Prostate gland (tissue), 2 donors: ENCODE measurements at places on chromosomes 2 and 18.

- no peaks in the 10 kb centered on the region for H3K4me1 ChIP-seq
- H3K27ac ChIP-seq = no peak overlapping the region
- no peaks in the 10 kb centered on the region for H3K27me3 ChIP-seq
- H3K4me3 ChIP-seq = no peak overlapping the region
Measured at GRCh38 chr2:41763141-41763540, 284.7 kb upstream of the PKDCC start.

DNA sequence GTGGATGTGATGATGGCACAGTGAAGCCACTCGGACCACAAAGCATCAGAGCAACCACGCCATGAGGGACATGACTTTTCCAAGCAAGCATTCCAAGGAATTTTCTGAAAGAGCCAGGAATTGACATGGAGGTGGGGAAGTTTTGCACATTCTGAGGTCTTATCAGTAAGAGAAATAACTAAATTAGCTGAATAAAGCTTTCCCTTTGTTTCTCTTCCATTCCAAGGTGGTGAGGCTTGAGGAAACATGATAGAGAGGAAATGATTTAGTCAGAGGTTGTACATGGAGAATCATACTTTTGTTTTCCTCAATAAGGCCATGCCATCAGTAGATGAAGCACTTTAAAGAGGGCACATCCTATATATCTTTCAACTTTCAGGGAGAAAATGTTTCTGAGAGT, 115.7 kb upstream of the MMADHC start:
- DNase-seq = no peak
- H3K27ac ChIP-seq = no peak overlapping the region
- H3K27me3 ChIP-seq = no peaks in the 10 kb centered on the region
- H3K4me1 ChIP-seq = no peaks in the 10 kb centered on the region

- DNase-seq = no peak
- H3K27me3 ChIP-seq = no peaks in the 10 kb centered on the region
Measured at GRCh38 chr2:239065537-239065936, 217.7 kb downstream of the TWIST2 start.

DNA sequence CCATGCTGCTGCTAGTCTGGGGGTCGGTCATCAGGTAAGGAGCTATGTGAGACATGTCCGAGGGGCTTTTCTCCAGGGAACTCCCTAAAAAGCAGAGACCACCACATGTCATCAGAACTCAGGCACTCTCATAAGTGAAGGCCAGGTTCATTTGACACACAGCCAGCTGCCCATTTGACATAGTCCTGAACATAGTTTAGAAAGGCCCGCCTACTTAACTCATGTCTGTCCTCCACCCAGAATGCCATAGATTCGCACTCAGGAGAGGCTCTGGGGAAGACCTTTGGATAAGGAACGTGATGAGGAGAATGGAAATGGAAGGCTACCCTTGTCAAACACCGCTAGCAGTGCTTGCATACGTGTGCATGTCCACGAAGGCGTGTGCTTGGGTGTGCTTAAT, 157.2 kb downstream of the PTGR3 start:
- no peak overlapping the region for H3K27ac ChIP-seq
- H3K4me3 ChIP-seq = no peak overlapping the region
- H3K27me3 ChIP-seq = no peaks in the 10 kb centered on the region
- no peaks in the 10 kb centered on the region for H3K36me3 ChIP-seq

DNA sequence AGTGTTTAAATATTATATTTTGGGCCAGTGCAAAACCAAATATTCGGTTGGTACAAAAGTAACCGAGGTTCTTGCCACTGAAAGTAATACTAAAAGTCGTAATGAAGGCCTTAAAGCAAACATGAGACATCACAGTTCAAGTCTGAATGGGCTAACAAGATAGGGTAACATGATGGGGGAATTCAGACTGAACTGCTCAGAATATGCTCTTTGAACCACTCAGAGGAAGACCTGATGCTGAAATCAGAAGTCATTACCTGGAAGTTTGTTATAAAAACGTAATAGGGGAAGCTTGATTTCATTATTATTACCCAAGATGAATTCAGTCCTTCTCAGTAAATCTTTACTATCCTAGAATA, 26.6 kb downstream of the CDKL4 start:
- no peaks in the 10 kb centered on the region for H3K4me1 ChIP-seq
- H3K27ac ChIP-seq = no peak overlapping the region
- H3K36me3 ChIP-seq = no peaks in the 10 kb centered on the region
- H3K27me3 ChIP-seq = no peaks in the 10 kb centered on the region

DNA sequence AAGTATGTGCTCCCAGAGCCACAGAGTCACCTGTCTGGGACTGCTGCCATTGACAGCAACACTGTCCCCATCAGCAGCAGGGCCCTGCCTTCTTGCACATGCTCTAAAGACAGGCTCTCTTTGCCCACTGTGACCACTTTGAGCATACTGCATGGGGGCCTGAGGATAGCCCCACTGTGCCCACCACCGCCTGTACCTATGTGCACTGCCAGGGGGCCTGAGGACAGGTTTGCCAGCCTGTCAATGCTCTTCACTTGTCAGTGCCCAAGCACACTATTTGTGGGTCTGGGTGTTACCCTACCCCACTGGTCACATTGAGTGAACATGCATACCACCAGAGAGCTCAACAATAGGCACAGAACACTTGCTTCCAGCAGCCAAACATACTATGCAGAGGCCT, 1137.0 kb upstream of the FANCL start:
- peaks cover 2% of the 10 kb centered on the region for H3K27me3 ChIP-seq
- H3K27ac ChIP-seq = no peak overlapping the region
- no peak for DNase-seq

GRCh38 chr2:20231598-20232026, 6.7 kb upstream of the SDC1 start:
- peak; percentile 70 for DNase-seq
- H3K4me1 ChIP-seq = no peaks in the 10 kb centered on the region
- H3K27ac ChIP-seq = no peak overlapping the region

GRCh38 chr2:127254386-127254981, 34.4 kb upstream of the CYP27C1 start:
- no peak overlapping the region for H3K27ac ChIP-seq
- no peaks in the 10 kb centered on the region for H3K27me3 ChIP-seq
- no peak for DNase-seq
- no peak overlapping the region for H3K4me3 ChIP-seq
- peaks cover 3% of the 10 kb centered on the region for H3K36me3 ChIP-seq

- no peaks in the 10 kb centered on the region for H3K27me3 ChIP-seq
- no peak for DNase-seq
- H3K4me3 ChIP-seq = no peak overlapping the region
- peaks cover 12% of the 10 kb centered on the region for H3K4me1 ChIP-seq
Measured at GRCh38 chr2:16620590-16620989, 45.0 kb downstream of the CYRIA start.

DNA sequence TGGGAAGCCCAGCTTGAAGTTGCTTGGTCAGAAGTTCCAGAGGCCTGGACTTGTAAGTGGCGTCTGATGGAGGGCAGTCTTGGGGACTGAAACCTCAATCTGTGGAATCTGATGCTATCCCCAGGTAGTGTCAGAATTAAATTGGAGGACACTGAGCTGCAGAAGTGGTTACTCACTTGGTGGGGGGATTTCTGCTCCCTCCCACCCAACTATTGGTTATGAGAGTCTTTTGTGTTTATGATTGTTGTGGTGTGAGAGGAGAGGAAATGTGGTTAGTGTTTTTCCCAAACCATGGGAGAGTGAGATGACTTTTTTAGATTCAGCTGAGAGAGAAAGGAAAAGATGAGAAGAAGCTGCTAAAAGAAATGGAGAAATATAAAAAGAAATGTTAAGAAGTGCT, 12.8 kb downstream of the ZBTB14 start:
- no peaks in the 10 kb centered on the region for H3K4me1 ChIP-seq
- H3K27me3 ChIP-seq = no peaks in the 10 kb centered on the region
- H3K4me3 ChIP-seq = no peak overlapping the region
- no peaks in the 10 kb centered on the region for H3K36me3 ChIP-seq

DNA sequence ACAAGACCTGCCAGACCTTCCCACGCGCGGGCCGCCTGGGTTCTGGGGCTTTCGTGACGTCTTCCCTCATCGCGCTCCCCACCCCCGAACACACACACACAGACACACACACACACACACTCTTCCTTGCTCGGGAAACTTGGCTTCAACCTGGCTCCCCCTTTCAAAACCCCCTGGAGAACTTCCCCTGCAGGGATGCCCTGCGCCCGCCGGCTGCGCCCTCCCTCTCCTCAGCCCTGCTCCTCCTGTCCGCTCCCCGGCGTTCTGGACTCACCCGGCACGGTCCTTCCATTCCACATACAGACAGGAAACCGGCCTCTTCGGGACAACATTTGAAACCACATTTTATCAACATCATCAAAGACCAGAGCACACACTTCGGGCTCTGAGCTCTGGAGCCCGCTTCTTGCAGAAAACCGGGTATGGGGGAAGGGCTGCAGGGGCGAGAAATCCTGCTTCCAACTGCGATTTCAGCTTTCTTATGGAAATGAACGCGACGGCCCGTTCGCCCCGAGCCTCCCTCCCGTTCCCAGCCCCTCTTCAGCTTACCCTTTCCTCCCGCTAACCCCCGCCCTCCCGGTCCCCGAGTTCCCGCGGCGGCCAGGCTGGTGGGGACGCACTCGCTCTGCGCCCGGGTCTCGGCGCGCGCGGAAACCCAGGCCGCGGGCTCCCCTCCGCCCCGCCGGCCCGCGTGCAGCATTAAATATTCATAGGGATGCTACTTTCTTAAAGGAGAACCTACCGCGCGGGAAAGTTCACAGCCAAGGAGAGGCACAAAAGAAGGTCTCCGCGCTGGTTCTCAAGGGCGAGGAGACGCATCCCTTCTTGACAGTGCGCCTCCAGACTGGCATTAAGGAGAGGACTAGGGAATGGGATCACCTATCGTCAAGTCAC, 18.3 kb downstream of the POU3F3 start:
- no peak for DNase-seq
- H3K27me3 ChIP-seq = peaks cover 21% of the 10 kb centered on the region
- no peaks in the 10 kb centered on the region for H3K36me3 ChIP-seq
- H3K4me1 ChIP-seq = peaks cover 5% of the 10 kb centered on the region
- no peak overlapping the region for H3K4me3 ChIP-seq
- no peak overlapping the region for H3K27ac ChIP-seq

DNA sequence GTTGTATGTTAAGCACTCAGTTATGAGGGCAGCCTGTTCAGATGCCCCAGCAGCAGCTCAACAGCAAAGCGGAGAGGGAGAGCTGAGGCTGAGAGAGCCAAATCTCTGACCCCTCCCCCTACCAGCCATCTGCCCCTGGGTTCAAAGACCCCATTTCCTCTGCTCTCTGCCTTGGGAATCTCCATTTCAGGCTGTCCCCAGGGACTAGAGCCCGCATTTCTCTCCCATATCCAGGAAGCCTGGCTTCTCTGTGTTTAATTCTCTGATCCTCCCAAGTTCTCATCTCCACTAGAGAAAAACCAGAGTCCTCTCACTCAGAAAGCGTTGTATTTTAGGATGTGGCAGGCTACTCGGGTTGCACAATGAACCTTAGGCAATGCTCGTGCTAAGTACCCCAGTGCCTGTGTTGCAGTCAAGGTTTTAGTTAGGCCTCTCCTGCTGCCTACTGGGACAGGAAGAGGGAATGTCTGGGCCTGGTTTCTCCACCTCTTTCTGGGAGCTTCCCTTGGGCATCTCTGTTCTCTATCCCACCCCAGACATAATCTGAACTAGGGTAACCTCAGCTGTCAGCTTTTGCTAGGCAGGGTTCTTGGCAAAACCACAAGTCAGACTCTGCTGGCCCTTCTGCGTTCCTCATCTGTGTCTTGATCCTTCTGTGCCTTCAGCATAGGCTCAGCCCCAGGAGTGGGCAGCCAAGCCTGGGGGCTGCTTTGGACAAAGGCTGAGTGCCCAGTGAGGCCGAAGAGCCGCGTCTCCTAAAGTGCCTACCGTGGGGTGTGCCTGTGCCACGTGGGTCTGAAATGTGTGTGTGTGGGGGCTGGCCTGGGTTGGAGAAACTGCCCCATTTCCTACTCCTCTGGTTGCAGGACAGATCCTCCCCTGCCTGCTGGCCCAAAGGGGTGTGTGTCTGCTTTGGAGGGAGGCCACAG, 96.8 kb downstream of the STPG4 start:
- H3K4me1 ChIP-seq = no peaks in the 10 kb centered on the region
- no peaks in the 10 kb centered on the region for H3K27me3 ChIP-seq
- no peaks in the 10 kb centered on the region for H3K36me3 ChIP-seq

DNA sequence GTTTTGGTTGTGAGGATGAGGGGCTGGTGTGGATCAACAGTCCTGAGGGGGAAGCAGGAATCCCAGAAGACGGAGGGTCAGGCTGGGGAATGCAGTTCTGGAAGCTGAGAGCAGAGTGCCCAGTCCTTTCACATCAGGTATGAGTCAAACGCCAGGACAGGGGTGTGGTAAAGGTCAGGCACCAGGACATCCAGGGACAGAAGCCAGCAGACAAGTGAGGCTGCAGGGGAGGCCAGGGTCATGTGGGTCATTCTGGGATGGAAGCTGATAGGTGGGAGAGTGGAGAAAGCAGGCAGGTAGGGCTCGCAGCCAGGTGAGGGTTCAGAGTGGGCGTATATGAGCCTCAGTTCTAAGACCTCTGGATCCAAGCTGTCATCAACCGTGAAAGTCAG, 12.8 kb upstream of the GNLY start:
- H3K4me3 ChIP-seq = no peak overlapping the region
- no peaks in the 10 kb centered on the region for H3K36me3 ChIP-seq
- no peak for DNase-seq
- no peaks in the 10 kb centered on the region for H3K27me3 ChIP-seq
- H3K27ac ChIP-seq = no peak overlapping the region

- H3K27ac ChIP-seq = no peak overlapping the region
- DNase-seq = no peak
- H3K36me3 ChIP-seq = no peaks in the 10 kb centered on the region
- no peaks in the 10 kb centered on the region for H3K4me1 ChIP-seq
Measured at GRCh38 chr2:163633291-163633690, 102.5 kb downstream of the FIGN start.

DNA sequence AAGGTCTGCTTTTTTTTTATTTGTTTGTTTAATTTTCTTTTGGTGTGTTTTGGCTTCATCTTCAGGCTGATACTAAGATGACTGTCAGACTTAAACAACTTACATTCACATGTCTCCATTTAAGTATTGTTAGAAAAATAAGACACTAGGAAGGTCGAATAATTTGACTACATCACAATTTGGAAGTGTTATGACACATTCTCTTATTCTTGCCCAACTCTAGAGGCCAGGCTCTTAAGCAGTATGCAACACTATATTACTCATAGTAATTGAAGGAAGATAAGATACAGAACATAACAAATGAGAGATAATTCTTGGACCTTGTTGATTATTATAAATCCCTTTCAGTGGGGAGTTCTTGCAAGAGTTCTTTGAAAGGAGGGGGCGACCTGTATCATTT, 295.3 kb upstream of the COL3A1 start:
- H3K36me3 ChIP-seq = no peaks in the 10 kb centered on the region
- H3K4me1 ChIP-seq = no peaks in the 10 kb centered on the region
- DNase-seq = no peak
- no peaks in the 10 kb centered on the region for H3K27me3 ChIP-seq
- no peak overlapping the region for H3K4me3 ChIP-seq
- H3K27ac ChIP-seq = no peak overlapping the region

DNA sequence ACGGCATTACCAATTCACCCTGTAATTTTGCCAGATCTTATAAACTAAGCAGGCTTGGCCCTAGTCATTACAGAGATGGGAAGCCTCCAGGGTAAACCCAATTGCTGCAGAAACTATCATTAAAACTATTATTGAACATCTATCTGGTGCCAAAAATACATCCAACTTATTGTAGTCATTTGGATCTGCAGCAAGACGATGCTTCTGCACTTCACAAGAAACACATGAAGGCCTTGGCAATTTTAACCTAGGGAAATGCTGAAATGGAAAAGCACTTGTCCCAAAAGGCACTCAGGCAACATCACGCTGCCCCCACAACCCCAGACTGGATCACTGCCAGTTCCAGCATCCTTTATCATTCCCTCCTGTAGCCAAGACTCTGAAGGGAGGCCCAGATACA, 85.3 kb upstream of the ACVR2A start:
- H3K27ac ChIP-seq = no peak overlapping the region
- H3K4me1 ChIP-seq = no peaks in the 10 kb centered on the region
- no peak overlapping the region for H3K4me3 ChIP-seq
- H3K36me3 ChIP-seq = no peaks in the 10 kb centered on the region

GRCh38 chr2:72182547-72182946, 34.9 kb upstream of the CYP26B1 start:
- H3K4me3 ChIP-seq = no peak overlapping the region
- H3K27ac ChIP-seq = no peak overlapping the region
